Pancreas (tissue), 10 donors: ENCODE measurements at places on chromosomes 12 and 14. TPM values are rescaled to one million over a fixed set of nuclear protein-coding genes. Genes with fewer than 3 reads are reported as not detected.

- no peaks in the 10 kb centered on the region for H3K36me3 ChIP-seq
- peaks cover 31% of the 10 kb centered on the region for H3K4me1 ChIP-seq
- H3K27ac ChIP-seq = peak overlapping the region; percentile 76
- DNase-seq = no peak
Measured at GRCh38 chr12:10365696-10366405, 24.0 kb downstream of the KLRK1 start.

DNA sequence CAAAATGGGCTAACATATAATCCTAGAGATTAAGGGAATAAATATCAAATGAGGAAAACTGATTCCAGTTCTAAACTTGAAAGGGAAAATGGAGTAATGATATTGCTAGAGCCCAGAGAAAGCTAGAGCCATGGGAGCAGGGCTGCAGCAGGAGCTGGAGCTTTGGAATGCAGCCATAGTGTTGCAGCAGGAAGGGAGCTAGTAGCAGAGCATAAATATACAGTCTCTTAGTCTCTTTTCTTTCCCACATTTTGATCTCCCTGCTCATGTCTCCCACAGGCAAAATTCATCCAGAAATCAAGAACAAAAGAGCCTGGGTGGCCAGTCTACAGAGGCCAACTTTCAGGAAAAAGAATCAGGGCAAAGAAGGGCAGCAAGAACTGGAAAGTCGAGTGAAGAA lies 253.7 kb downstream of the ATXN7L3B start:
- no peak overlapping the region for H3K4me3 ChIP-seq
- H3K36me3 ChIP-seq = no peaks in the 10 kb centered on the region
- H3K27ac ChIP-seq = no peak overlapping the region
- no peaks in the 10 kb centered on the region for H3K4me1 ChIP-seq

DNA sequence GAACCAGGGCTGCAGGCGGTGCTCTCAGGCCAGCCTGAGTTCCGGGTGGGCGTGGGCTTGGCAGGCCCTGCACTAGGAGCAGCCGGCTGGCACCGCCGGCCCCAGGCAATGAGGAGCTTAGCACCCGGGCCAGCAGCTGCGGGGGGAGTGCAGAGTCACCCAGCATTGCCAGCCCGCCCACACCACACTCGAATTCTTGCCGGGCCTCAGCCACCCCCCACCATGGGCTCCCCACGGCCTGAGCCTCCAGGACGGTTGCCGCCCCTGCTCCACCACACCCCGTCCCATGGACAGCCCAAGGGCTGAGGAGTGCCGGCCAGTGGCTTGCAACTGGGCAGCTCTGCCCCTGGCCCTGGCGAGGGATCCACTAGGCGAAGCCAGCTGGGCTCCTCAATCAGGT lies 453.4 kb downstream of the TMTC2 start:
- no peak overlapping the region for H3K27ac ChIP-seq
- H3K36me3 ChIP-seq = no peaks in the 10 kb centered on the region
- DNase-seq = no peak
- no peak overlapping the region for H3K4me3 ChIP-seq
- peaks cover 7% of the 10 kb centered on the region for H3K4me1 ChIP-seq

GRCh38 chr14:78614593-78614992 lies 444.4 kb downstream of the NRXN3 start:
- no peaks in the 10 kb centered on the region for H3K4me1 ChIP-seq
- no peak overlapping the region for H3K27ac ChIP-seq
- no peaks in the 10 kb centered on the region for H3K27me3 ChIP-seq
- no peak overlapping the region for H3K4me3 ChIP-seq
- no peak for DNase-seq

DNA sequence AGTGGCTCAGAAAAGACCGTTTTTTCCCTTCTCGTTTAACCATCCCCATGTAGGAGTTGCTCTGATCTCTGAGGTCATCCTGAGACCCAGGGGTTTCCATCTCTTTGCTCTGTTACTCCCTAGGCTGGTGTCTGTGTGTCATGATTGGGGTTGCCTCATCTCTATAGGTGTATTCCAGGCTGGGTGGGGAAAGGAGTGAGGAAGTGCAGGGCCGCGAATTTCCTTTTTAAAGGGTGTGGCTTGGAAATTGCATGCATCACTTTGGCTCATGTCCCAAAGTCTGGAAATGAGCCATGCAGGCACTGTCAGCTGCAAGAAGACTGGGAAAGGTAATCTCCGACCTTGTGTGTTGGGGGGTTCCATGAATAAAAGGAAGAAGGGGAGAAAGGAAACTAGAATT lies 201.9 kb downstream of the AACS start:
- H3K27me3 ChIP-seq = no peaks in the 10 kb centered on the region
- no peaks in the 10 kb centered on the region for H3K4me1 ChIP-seq
- no peaks in the 10 kb centered on the region for H3K36me3 ChIP-seq
- H3K27ac ChIP-seq = no peak overlapping the region
- no peak overlapping the region for H3K4me3 ChIP-seq
- DNase-seq = no peak

DNA sequence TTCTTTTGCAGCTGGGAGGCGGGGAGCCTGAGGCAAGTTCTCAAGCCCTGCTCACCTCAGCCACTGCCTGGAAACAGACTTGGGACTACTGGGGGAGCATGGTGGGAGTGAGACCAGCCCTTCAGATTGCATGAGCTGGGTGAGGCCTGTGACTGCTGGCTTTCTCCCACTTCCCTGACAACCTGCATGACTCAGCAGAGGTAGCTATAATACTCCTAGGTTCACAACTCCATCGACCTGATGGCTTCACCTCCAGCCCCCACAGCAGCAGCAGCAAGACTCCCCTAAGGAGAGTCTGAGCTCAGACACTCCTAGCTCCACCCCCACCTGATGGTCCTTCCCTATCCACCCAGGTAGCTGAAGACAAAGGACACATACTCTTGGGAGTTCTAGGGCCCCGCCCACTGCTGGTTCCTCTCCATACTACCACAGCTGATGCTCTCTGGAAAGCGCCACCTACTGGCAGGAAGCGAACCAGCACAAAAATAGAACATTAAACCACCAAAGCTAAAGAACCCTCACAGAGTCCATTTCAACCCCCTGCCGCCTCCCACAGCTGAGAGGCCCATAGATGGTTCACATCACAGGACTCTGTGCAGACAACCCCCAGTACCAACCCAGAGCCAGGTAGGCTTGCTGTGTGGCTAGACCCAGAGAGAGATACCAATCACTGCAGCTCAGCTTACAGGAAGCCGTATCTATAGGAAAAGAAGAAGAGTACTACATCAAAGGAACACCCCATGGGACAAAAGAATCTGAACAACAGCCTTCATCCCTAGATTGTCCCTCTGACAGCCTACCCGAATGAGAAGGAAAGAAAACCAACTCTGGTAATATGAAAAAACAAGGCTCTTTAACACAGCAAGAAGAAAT lies 68.7 kb downstream of the RPAP3 start:
- no peaks in the 10 kb centered on the region for H3K4me1 ChIP-seq
- no peak overlapping the region for H3K4me3 ChIP-seq
- no peak overlapping the region for H3K27ac ChIP-seq
- no peak for DNase-seq
- no peaks in the 10 kb centered on the region for H3K36me3 ChIP-seq
- H3K27me3 ChIP-seq = no peaks in the 10 kb centered on the region

GRCh38 chr12:5985471-5985870 lies 40.4 kb upstream of the ANO2 start:
- no peak overlapping the region for H3K4me3 ChIP-seq
- H3K27me3 ChIP-seq = no peaks in the 10 kb centered on the region
- no peaks in the 10 kb centered on the region for H3K36me3 ChIP-seq

Gene CCDC63
- not detected for polyA plus RNA-seq

Gene KERA
- polyA plus RNA-seq = not detected

Gene R3HDM2
- polyA plus RNA-seq = 14.5 TPM
